ENCODE measurements at places on chromosomes 13 and 19.

GRCh38 chr19:12733369-12734214 lies 892 bp downstream of the TRIR start:
- DNase-seq = no peak

DNA sequence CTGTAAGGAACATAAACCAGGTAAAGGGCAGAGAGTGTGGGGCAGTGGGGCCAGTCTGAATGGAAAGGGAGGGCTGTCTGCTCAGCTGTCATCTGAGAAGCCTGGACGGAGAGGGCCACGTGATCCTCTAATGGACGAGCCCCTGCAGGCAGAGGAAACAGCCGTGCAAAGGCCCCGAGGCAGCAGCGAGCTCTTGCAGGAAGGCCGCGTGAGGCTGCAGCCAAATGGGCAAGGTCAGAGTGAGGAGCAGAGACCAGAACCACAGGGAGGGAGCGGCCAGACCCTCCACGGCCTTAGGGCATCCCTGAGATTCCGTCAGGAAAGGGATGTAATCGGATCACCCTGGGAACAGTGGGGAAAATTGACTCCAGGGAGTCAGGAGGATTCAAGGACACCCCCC lies 4.4 kb downstream of the LILRB4 start:
- DNase-seq = no peak

GRCh38 chr19:49423071-49423984 lies at the start of gene PTH2:
TSS of gene PTH2 (minus strand) at chr19:49423441. CDS start at chr19:49423339, 102 bp downstream.
- no peak for DNase-seq

DNA sequence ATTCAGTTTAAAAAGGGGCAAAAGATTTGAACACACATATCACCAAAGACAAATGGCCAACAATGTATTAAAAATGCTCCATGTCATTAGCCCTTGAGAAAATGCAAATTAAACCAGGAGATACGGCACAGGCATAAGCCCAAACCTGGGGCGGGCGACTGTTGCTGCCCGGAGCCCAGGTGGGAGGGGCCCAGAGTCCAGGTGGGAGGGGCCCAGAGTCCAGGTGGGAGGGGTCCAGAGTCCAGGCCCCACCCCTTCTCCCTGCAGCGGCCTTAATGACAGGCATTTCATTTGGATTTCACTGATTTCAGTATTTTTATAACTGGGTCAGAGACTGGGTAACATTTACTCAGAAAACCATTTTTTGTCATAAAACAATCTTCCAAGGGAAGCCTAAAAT lies 78.2 kb downstream of the RASA3 start:
- DNase-seq = no peak

DNA sequence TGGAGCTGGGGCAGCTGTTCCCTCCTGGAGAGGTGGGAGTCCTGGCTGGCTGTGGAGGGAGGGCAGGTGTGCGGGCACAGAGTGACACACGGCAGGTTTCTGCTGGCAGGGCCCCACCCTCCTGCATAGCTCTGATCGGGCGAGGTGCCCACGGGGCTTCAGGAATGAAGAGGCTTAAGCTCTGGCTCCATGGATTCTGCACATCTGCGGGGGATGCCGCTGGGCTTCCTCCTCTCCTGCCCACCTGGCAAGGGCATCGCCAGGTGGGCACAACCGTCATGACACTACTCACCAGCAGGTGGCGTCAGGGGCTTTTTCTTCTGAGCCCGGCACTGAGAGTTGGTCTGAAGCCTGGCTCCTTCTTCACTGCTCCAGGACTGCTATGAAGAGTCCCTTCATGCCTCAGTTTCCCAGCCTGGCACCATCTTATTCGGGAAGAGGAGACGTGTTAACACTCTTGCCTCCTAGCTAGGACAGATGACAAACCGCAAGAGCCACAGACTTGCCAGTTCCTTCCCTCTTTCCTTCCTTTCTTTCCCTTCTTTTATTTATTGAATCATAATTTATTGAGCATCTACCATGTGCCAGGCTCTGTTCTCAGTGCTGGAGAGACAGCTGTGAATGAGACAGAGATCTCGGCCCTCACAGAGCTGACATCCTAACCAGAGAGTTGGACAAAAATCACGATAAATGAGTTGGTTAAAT lies 15.2 kb upstream of the PAK4 start:
- no peak for DNase-seq

- no peak for DNase-seq
Measured at GRCh38 chr13:51697855-51698254, 106.1 kb downstream of the DHRS12 start.

DNA sequence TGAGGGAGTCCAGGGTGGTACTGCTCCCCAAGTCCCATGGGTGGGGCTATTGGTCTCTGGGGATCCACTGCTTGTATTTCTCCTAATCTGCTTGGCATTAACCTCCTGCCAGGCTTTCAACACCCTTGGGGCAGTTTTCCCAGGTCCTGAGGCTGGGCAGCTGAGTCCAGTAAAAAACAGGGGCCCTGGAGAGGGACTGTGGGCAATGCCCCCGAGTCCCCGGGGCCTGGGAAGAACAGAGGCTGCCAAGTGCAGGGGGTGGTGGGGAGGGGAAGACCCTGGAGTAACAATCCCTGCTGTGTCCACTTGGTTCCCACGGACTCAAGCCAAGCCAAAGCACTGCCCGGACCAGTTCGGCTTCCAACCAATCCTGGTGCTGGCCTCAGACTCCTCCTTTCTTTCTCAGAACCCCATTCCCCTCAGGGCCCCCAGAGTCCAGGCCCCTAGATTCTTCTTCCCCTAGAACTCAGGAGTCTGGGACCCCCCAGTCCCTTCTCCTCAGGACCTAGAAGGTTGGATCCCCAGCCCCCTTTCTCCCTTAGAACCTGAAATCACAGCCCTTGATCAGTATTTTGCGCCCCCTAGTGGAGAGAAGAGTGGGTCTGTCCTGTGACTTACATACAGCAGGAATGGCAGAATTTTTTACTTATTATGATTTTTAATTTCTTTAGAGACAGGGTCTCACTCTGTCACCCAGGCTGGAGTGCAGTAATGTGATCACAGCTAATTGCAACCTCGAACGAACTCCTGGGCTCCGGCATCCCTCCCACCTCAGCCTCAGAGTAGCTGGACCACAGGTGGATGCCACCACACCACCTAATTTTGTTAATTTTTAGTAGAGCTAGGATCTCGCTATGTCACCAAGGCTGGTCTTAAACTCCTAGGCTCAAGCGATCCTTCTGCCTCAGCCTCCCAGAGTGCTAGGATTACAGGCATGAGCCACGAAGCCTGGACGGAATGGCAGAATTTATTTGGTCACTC lies 3.7 kb upstream of the CLPTM1 start:
- no peak for DNase-seq

DNA sequence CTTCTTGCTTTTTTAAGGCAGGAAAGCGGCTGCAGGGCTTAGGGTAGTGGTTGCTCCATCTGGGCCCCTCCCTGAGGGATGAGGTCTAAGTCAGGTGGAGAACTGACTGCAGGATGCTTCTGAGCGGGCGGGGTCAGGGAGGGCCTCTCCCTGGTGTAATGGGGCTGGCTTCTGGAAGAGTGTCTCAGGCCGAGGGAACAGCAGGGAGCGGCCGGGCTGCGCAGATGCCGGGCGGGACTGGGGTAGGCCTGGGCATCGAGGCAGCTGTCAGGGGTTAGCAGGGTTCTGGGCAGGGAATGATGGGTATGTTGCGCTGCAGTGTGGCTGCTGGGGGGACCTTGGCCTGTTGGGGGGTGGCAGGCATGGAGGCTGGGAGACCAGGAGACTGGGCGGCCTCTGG lies 2.7 kb downstream of the FAM174C start:
- no peak for DNase-seq

DNA sequence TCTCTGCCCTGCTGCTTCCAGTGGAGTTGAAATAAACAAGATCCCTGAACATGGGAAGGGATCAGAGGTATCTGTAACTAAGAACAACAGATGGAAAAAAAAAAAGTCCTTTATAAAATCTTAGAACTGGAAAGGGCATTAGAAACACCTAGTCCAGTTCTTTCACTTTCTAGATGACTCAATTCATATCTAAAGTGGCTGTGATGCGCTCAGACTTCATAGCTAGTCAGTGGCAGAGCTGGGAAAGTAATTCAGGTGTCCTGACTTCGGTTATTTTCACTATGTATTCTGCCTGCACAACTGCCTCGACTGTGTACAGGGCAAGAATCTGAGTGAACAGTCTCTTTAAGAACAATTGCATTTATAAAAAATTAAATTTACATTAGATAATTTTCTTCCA lies 151.8 kb upstream of the TMTC4 start:
- no peak for DNase-seq

- no peak for DNase-seq
Measured at GRCh38 chr19:5801796-5802619, 2.9 kb upstream of the NRTN start.

- no peak for DNase-seq
Measured at GRCh38 chr13:26946684-26947343, 186.2 kb upstream of the GPR12 start.

- no peak for DNase-seq
Measured at GRCh38 chr13:26372747-26373146, 118.8 kb downstream of the CDK8 start.

DNA sequence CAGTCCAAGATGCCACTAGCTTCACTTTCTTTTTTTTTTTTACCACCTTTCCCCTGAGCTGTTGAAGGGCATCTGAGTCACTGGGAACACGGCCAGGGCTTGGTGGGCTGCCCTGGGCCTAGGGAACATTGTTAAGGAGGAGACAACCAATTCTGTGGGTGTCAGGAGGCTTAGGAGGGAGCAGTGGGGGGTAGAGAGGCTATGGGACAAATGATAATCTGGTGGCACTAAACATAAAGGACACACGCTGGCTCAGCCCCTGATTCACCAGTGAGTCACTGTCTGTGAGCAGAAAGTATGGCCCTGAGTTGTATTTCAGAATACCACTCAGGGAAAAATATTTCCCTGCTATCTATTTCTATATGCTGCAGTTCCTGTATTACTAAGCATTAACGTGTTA lies 207.8 kb downstream of the DCLK1 start:
- peak; percentile 11 for DNase-seq

DNA sequence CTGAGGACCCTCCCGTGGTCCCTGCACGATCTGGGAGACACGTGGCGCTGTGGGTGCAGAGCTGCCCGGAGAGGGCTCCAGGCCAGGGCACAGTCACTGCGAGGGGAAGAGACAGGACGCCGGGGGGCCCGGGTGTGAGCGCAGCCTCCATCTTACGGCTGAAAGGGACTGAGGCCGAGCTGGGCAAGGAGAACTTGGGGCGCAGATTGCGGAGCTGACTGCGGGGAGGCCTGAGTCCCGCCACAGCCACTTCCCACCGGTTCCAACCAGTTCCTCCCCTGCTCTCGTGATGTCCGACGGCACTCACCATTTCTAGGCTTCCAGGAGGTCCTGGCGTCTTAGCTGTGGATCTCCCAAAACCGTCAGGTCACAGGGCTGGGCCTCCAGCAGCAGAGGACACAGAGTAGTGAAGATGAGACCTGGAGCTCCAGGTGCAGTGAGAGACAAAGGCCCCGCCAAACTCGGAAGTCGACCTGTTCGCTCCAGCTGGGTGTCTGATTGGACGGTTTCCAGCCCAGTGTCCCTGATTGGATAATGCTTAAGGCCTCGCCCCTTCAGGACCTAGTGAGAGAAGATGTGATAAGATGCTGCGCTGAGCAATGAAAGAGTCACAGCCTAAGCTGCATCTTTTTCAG lies 4.8 kb upstream of the ZNF253 start:
- no peak for DNase-seq

- DNase-seq = no peak
Measured at GRCh38 chr13:91313103-91313502, 34.4 kb upstream of the MIR17HG start.

DNA sequence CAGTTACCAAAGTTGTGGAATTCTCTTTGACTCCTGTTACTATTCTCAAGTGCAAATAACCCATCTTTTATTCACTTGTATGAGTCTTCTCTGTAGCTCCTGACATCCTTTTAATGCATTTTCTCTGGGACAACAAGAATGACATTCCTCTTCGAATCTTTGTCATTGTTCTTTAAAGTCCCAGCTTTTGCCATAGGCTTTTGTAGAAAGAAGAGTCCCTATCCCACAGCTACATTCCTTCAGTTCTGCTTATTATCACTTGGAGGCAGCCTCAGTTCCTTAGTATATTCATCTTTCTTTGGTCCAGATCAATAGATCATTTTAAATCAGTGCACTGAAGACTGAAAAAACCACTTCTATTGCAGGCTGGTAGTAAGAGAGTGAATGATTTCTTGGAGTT lies 560.2 kb downstream of the DACH1 start:
- no peak for DNase-seq

GRCh38 chr13:27482983-27483382 lies 32.6 kb upstream of the MTIF3 start:
- no peak for DNase-seq

- no peak for DNase-seq
Measured at GRCh38 chr13:51737609-51738008, 66.4 kb downstream of the DHRS12 start.

DNA sequence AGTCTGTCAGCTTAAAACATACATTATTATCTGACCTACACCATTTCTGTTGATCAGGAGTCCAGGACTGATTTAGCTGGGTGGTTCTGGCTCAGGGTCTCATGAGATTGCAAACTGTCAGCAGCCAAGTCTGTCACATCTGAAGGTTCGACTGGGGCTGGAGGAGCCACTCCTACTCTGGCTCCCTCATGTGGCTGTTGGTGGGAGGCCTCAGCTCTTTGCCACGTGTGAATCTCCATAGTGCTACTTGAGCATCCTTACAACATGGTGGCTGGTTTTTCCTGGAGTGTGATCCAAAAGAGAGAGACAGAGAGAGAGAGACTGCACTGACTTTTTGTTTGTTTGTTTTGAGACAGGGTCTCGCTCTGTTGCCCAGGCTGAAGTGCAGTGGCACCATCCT lies 63.6 kb upstream of the NFIC start:
- no peak for DNase-seq

GRCh38 chr13:90968166-90968904 lies 379.2 kb upstream of the MIR17HG start:
- DNase-seq = no peak

GRCh38 chr19:31781542-31781941 lies 432.3 kb upstream of the TSHZ3 start:
- peak; percentile 58 for DNase-seq

GRCh38 chr13:33178209-33178840 lies 107.2 kb downstream of the STARD13 start:
- no peak for DNase-seq

- DNase-seq = no peak
Measured at GRCh38 chr13:109789262-109789661, 2.9 kb upstream of the IRS2 start.

- DNase-seq = no peak
Measured at GRCh38 chr19:50658441-50659317, 9.4 kb downstream of the C19orf81 start.

DNA sequence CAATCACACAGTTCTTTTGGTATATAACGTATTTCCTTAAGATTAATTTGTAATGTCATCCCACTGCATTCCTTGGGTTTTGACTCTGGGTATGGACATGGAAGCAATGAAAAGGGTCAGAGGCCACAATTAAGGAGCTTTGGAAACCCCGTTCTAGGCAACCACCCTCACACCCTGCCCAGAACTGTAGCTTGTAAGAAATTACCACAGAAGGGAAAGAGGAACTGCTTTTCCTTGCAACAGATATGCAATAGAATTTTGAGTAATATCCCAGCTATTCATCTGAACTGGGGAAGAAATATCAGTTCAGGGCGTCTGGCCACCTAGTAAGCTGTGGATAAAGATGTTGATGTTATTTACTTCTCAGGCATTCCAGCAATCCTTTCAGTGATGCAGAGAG lies 985 bp upstream of the CLC start:
- DNase-seq = no peak

- no peak for DNase-seq
Measured at GRCh38 chr13:95650696-95651095, 6.2 kb upstream of the DZIP1 start.

- DNase-seq = no peak
Measured at GRCh38 chr13:95137096-95137495, 164.2 kb downstream of the ABCC4 start.

Data from vagina (tissue), 2 donors.